Stimulated activated naive CD8-positive, alpha-beta T cell treated with anti-CD3 and anti-CD28 coated beads, Interleukin-15, Interleukin-2, amounts not matched to agents 100 U/mL and 50 U/mL, for 24 hours (primary cell): ENCODE measurements at places on chromosomes 3 and 15.

- peak; percentile 17 for DNase-seq
Observed at GRCh38 chr3:108296239-108296638, at the start of gene HHLA2. TSS of gene HHLA2 (plus strand) at chr3:108296548. CDS start at chr3:108351814, 55,266 bp downstream.

DNA sequence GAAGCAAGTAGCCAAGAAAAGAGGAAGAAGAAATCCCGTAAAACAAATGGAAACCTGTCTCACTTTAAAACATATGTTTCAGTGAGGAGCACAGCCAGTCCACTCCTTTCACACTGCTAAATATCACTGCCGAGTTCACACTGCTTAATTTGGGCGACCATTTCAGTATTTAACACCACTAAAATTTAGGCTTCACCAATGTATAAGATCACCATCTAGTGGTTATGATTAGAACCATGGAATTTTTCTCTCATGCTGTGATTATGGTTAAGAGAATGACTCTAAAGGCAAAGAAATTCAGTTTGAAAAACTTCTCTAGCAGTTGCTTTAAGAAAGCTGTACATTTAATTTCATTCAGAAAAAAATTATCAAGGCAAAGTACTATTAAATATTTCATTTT is 16.6 kb downstream of the SLC4A7 start:
- no peak for DNase-seq

DNA sequence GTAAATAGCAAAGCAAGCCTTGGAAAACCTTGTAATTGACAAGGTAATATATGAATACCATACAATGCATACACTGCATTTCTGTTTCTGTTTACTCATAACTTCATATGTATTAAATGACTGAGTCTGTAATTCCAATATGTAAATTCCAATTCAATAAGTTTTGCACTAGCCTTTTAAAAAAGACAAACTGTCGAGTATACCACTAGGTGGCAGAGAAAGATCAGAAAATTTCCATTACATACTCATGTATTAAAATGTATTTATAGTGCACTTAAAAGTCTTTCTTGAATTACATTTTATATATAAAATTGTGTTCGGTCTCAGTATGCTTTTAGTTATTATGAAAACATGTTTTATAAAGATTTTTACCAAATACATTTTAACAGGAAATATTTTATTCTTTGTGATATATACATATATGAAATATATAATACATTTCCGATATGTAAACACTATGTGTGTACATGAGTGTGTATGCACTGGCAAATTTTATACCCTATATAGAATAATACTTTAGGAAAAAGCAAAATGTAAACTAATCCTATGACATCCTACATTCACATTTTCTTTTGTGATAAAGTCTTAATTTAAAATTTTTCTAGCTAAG is 216.8 kb downstream of the VGLL3 start:
- DNase-seq = no peak

DNA sequence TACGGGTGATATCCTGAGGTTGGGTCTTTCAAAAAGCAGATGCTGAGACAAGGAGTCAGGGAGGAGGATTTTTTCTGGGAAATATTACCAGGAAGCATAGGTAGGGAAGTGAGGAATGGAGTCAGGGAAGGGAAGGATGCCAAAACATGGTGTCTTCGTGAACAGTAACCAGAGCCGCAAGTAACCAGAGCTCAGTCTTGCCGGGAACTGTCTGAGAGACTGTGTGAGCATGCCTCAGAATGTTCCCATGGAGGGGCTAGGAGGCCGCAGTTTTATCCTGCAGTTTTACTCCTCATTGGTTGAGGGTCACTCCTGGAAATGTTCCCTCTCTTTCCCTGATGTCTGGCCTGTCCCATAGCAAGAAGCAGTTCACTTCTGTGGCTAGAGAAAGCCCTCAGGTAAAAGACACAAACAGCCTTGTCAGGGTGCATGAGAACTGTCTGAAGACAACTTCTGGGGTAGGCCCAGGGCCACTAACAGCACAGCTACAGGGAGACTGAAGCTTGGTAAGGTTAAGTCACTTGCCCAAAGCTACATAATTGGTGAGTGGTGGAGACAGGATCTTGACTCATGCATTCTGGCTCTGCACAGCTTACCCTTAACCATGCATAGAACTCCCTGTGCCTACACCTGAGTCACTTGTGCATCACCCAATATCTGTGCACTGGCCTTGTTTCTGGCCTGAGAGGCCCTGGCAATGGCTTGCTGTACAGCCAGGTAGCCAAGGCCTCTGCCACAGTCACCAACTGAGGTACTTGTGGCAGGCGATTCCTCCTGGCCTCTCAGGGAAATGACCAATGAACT is 76.3 kb upstream of the FRMD4B start:
- DNase-seq = no peak

DNA sequence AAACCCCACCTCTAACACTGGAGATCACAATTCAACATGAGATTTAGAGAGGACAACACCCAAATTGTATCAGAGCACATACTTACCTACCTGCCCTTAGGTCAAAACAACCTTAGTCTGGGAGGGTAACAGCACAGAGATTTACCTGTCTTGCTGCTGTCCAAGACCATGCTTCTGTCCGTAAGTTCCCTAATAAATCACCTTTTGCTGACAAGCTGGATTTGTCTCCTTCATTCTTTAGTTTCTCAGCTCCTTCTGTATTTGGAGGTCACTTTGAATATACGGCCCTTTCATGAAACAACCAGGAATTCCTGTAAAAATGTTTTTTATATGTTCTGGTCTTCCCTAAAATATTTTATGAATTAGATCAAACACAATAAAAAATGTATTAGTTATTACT is 1.6 kb upstream of the ABHD5 start:
- DNase-seq = no peak

DNA sequence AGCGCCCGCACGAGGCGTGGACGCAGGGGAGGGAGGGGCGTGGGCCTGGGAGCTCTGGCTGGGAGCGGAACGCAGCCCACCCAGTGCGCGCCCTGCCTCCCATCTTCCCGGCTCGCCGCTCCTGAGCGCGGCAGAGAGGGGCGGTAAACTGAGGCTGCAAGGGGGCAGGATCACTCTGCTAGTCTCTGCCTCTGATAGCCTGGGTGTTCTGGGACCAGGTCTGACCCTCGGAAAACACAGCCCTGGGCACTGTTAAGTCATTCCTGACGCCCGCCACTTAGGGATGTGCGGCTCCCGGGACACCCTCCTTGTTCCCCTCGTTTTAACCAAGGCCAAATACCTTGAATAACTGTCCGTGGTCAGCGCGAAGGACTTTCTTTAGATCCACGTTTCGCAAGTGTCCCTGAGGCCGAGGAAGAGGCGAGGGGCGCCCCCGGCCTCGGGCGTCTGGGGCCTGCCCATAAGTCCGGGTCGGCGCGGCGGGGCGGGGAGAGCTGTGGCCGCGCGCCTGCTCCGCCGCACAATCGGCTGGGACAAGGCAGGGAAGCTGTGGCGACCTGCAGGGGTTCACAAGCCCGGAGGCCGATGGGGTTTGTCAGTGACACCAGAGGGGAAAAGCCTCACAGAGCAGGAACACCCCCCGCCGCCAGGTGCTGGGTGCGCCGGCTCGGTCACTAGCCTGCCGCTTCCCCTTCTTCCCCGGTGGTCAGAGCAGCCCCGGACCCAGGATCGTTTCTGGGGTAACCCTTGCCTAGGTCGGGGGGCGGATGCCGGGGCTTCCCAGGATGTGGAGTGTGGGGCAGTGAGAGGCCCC is 1.5 kb downstream of the ITPKA start:
- peak; percentile 51 for DNase-seq
